Mammary epithelial cell (primary cell): ENCODE measurements at places on chromosomes 7 and 10.

GRCh38 chr7:1385809-1386622 is 73.3 kb downstream of the MICALL2 start:
- no peak for DNase-seq

DNA sequence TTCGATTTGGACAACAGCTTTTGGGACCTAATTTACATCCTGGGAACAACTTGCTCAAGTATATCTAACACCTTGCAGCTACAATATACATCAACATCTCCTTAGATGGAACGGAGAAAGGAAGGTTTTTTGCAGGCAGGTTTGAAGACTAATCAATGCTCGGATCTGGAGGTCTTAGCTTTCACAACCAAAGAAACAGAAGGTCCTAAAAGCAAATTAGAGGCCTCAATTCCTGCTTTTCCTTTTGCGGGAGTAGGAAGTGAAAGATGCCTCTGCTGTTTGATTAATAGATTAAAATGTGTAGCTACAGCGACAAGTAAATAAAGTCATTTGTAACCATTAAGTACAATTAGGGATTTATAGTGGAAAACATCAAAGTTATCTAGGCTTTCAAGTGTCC is 3.7 kb upstream of the SP8 start:
- no peak for DNase-seq

DNA sequence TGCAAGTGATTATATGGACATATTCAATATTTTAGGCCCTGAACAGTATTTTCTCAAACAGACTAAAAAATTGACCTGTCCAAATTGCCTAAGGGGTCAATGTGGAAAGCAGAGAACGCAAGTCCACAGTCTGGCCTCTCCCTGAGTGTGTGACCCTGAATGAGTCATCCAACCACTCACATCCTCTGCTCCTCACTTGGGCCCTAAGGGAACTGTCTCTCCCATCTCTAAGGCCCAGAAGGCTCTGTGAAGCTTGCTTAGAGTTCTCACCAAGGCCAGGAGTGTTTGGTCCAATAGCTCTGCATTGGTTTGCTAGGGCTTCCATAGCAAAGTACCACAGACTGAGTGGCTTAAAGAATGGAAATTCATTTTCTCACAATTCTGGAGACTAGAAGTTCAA is 155.1 kb downstream of the LSM5 start:
- DNase-seq = peak; percentile 75

DNA sequence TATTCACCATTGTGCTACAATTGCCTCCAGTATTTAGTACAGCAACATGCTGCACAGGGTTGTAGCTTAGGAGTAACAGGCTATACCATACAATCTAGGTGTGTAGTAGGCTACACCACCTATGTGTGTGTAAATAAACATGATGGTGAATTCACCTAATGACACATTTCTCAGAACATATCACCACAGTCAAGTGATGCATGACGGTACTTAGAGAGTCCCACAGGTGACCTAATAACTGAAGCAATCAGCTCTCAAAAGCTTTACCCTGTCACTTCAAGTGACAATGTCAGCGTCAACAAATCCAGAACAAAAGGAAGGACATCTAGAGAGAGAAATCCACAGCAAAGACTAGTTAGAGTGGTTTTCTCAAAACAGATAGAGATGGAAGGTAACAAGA is 38.8 kb downstream of the CCNJ start:
- DNase-seq = no peak

GRCh38 chr7:121049028-121049791 is 60.7 kb downstream of the CPED1 start:
- DNase-seq = no peak

DNA sequence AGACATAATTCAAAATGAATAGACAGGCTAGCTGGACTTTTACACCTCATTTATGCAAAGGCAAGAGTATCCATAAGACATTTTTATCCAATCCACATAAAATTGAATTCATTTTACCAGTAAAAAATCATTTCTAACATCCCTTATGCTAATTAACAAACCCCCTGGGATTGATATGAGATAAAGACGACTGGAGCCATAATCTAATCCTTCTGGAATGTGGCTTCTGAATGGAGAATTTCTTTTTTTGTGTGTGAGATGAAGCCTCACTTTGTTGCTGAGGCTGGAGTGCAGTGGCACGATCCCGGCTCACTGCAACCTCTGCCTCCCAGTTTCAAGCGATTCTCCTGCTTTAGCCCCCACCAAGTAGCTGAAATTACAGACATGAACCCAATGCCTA is 90.4 kb downstream of the AKR1D1 start:
- DNase-seq = no peak

DNA sequence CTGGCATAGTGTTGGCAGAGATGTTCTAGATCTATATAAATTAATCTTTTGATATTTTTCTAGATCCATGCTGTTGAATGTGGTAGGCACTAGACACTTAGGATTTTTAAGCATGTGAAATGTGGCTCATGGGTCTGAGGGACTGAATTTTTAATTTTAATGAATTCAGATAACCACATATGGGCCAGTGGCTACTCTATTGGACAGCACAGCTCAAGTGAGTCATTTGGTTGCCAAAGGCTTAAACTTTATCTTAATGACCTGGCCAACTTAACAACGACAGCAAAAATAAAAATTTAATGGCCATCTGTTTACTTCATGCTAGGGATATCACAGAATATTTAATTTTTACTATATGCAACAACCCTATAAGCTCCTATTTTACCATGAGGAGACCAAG is 61.4 kb downstream of the CDK14 start:
- no peak for DNase-seq

- no peak for DNase-seq
These were observed 7.5 kb downstream of the STMP1 start for GRCh38 chr7:135669774-135670173.

- no peak for DNase-seq
These were observed 12.8 kb downstream of the CREB3L2 start for GRCh38 chr7:137989094-137989493.

DNA sequence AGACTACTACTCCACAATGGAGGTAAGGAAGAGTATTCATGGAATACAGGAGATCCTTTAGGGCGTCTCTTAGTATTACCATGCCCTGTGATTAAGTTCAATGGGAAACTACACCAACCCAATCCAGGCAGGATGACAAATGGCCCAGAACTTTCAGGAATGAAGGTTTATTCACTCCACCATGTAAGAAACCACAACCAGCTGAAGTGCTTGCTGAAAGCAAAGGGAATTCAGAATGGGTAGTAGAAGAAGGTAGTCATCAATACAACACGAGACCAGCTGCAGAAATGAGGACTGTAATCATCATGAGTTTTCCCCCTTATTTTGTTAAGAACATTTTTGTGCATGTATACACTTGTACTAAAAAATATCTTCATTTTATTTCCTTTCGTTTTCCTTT is 76.6 kb downstream of the GPR37 start:
- DNase-seq = peak; percentile 88

- no peak for DNase-seq
These were observed 91.7 kb upstream of the ZMIZ1 start for GRCh38 chr10:78976825-78977755.

DNA sequence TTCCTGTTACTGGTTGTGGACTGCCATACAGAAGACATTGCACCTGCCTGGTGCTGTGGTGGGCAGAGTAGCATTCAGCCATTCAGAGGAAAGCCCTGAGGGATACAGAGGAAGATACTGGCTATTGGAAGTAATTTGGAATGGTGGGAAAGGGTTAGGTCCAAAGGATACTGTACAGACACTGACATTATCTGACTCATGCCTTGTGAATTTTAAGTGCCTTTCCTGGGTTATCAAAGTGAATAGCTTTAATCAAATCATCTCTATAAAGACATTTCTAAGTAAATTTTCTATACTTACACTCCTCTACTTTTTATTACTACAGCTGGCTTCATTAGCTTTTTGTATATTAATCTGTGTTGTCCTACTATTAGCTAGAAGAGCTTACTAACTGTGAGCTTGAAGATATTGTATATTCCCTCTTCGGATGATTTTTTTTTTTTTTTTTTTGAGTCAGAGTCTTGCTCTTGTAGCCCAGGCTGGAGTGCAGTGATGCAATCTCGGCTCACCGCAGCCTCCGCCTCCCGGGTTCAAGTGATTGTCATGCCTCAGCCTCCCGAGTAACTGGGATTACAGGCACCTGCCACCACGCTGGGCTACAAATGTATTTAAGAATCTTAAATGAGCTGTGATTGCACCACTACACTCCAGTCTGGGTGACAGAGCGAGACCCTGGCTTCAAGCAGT is 186.5 kb downstream of the ADK start:
- DNase-seq = peak; percentile 6
